ENCODE measurements at places on chromosomes 5 and 9. TPM values are rescaled to one million over a fixed set of nuclear protein-coding genes. Genes with fewer than 3 reads are reported as not detected.

- DNase-seq: peak; percentile 73
Observed at GRCh38 chr9:2620919-2621721, 467 bp upstream of the VLDLR start.

GRCh38 chr5:61678966-61679365 is 346.9 kb downstream of the ZSWIM6 start:
- no peak for DNase-seq

GRCh38 chr9:82513242-82513751 is 524.7 kb downstream of the SPATA31D1 start:
- DNase-seq: no peak

DNA sequence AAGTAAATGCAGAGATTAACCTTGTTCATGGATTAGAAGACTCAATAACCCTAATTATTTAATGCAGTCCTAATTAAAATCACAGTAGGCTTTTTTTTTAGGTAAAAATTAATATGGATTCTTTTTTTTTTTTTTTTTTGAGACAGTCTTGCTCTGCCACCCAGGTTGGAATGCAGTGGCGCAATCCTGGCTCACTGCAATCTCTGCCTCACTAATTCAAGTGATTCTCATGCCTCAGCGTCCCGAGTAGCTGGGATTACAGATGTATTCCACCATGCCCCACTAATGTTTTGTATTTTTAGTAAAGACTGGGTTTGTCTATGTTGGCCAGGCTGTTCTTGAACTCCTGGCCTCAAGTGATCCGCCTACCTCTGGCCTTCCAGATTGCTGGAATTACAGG is 40.6 kb downstream of the DENND4C start:
- DNase-seq: no peak

- no peak for DNase-seq
Observed at GRCh38 chr5:156314416-156314815, 12.5 kb upstream of the SGCD start.

SLC36A2 gene
- 0.11 TPM for polyA plus RNA-seq

ISCA1 gene
- polyA plus RNA-seq: 39.6 TPM

IRX4 gene
- not detected for polyA plus RNA-seq
